ENCODE measurements at places on chromosomes 3 and 15. TPM values are rescaled to one million over a fixed set of nuclear protein-coding genes. Genes with fewer than 3 reads are reported as not detected.
A peak's percentile ranks its signal among the peaks of the same experiment; 100 is the strongest.

DNA sequence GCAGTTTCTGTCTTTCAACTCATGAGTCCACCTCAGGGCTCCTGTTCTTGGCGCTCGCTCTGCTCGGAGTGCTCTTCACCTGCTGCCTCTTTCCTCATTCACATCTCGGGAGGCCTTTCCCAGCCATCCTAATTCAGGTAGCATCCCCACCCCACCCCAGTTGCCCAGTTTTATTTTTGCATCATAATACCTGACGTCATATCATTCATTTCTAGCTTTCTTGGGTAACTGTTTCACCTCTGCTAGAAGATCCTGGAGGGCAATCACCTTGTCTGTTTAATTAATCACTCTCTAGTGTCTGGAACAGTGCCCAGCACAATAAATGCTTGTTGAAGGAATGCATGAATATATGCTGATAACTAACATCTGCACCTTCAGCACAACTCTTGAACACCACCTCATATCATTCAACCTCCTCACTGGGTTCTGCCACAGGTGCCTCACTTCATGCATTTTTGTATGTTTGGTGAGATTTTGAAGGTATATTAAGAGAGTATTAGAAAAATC, 7.6 kb downstream of the NUSAP1 start:
- H3K4me3 ChIP-seq = no peak overlapping the region
- no peak for DNase-seq
- no peak overlapping the region for H3K27ac ChIP-seq
- H3K4me1 ChIP-seq = peaks cover 8% of the 10 kb centered on the region
- H3K27me3 ChIP-seq = no peaks in the 10 kb centered on the region

GRCh38 chr3:134917631-134918030, 122.6 kb downstream of the EPHB1 start:
- no peaks in the 10 kb centered on the region for H3K4me1 ChIP-seq
- no peaks in the 10 kb centered on the region for H3K27me3 ChIP-seq
- no peaks in the 10 kb centered on the region for H3K36me3 ChIP-seq
- DNase-seq = no peak
- no peak overlapping the region for H3K4me3 ChIP-seq

DNA sequence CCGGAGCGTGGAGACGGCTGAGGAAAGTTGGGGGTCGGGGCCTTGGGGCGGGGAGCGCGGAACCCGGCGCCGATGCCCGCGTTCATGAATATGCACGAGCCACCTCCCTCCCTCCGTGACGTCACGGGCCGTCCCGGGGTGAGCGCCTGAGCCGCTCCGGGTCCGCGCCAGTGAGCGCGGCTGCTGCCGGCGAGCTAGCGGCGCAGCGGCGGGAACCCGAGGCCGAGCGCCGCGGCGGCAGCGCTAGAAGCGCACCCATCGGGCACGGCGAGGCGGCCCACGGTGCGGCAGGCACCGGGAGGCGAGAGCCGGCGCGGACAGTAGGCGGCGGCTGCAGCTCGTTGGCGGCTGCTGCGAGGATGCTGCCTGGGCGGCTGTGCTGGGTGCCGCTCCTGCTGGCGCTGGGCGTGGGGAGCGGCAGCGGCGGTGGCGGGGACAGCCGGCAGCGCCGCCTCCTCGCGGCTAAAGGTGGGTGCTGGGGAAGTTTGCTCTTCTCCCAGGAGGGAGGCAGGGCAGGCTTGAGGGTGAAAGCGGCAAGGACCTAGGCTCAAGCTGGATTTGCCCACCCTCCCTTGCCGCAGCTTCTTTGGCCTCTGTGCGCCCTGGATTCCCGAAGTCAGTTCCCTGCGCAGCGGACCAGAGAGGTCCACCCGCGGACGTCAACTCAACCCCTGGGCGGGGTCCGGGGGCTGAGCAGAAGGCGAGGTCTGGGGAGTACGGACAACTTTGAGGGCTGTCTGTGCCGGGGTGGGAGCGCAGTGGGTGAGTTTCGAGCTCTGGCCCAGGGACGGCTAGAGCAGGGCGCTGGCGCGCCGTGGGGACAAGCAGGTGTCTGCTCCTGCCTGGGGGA, at the start of gene CLSTN2:
Gene CLSTN2 (plus strand): TSS at position 170 of the 850 bp plus-strand sequence.
- H3K4me3 ChIP-seq = no peak within 1 kb of the TSS
- no peak within 1 kb of the TSS for H3K27ac ChIP-seq
- peaks cover 42% of the 10 kb centered on the region for H3K27me3 ChIP-seq
- no peaks in the 10 kb centered on the region for H3K36me3 ChIP-seq
- DNase-seq = no peak
- peaks cover 13% of the 10 kb centered on the region for H3K4me1 ChIP-seq

DNA sequence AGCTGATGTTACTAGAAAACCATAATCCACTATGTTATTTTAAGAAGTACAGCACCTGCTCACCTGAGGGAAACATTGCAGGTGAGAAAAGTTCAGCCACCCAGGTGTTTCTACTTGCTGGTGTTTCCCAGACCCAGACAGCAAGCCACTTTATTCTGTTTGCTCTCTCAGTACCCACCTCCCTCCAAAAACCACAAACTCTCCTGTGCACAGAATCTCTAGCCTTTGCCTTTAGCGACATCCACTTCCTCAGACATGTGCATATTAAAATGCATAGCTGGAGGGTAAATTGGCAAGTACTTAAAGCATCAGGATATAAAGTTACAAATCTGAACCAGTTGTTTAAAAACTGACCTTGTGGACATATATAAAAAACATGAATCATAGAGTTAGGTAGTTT, 36.7 kb downstream of the VGLL3 start:
- no peak for DNase-seq
- H3K27ac ChIP-seq = no peak overlapping the region
- no peaks in the 10 kb centered on the region for H3K36me3 ChIP-seq
- H3K4me3 ChIP-seq = no peak overlapping the region

- no peaks in the 10 kb centered on the region for H3K4me1 ChIP-seq
- no peak overlapping the region for H3K4me3 ChIP-seq
Measured at GRCh38 chr3:148882288-148882687, 17.2 kb downstream of the CPA3 start.

DNA sequence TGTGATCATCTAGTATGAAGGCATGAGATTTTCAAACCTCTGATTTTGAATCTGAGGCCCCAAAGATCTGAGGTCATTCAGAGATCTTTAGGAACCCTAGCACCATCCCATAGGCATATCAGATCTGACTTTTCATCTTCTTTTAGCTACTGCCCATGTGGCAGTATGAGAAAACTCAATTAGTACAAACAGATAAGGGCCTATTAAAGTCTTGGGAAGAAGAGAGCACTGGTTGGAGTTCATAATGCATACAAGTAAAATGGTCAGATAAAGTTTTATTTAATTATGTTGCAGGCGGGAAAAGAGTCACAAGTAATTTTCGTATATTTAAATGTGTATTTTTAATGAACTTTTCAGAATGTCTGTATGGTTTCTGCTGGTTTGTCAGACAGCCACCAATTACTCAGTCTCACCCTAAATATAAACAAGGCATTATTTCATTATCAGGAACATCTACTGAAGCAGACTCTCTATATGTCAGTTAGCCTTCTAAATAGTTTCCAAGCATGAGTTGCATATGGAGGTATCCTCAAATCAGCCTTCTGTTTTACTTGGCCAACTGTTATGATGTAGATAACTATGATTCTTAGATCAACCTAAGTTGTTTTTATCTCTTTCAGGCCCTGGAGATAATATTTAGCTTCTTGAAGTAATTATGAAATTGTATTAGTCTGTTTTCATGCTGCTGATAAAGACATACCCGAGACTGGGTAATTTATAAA, 340.3 kb upstream of the TBC1D5 start:
- no peaks in the 10 kb centered on the region for H3K36me3 ChIP-seq
- peaks cover 10% of the 10 kb centered on the region for H3K27me3 ChIP-seq
- no peak overlapping the region for H3K4me3 ChIP-seq
- no peaks in the 10 kb centered on the region for H3K4me1 ChIP-seq

- H3K4me3 ChIP-seq = no peak overlapping the region
- H3K27me3 ChIP-seq = no peaks in the 10 kb centered on the region
- no peak overlapping the region for H3K27ac ChIP-seq
- no peaks in the 10 kb centered on the region for H3K4me1 ChIP-seq
- no peak for DNase-seq
- H3K36me3 ChIP-seq = no peaks in the 10 kb centered on the region
Measured at GRCh38 chr15:27850050-27850449, 249.1 kb downstream of the OCA2 start.

DNA sequence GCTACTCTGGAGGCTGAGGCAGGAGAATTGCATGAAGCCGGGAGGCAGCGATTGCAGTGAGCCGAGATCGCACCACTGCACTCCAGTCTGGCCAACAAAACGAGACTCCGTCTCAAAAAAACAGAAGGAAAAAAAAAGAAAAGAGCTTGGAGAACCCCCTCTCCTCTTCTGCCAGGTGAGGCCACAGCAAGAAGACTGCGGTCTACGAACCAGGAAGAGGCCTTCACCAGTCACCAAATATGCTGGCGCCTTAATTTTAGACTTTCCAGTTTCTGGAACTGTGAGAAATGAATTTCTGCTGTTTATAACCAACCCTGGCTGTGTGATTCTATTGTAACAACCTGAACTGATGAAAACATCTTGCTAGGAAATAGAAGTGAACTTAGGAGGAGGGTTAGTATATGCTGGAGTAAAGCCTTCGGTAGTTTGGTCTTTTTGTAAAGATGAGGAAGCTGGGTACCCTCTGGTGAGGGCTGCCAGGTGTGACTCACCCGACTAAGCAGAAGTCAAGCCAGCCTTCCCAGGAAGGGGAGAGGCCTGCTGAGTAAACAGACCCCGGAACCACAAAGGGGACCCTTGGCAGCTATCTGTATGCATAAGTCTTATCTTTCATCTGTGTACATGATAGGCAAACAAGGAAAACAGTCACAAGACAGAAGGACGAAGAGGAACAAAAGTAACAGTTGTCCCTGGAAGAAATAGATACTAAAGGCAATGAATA, 78.7 kb downstream of the KLF13 start:
- H3K36me3 ChIP-seq = peaks cover 3% of the 10 kb centered on the region
- peaks cover 18% of the 10 kb centered on the region for H3K4me1 ChIP-seq
- H3K27ac ChIP-seq = peak overlapping the region; percentile 69
- no peak for DNase-seq
- no peak overlapping the region for H3K4me3 ChIP-seq

DNA sequence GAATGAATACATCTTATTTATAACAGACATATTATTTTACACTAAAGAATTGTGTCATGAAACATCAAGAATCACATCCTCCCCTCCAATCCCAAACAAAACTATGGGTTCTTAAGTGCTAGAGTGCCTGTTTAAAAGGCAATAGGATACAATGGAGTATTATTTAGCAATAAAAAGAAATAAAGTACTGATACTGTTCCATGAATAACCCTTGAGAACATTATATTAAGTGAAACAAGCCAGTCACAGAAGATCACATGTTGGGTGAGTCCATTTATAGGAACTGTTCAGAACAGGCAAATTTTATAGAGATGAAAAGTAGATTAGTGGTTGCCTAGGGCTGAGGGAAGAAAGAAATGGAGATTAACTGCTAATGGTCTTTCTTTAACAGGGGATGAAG, 86.5 kb downstream of the ANKRD28 start:
- no peaks in the 10 kb centered on the region for H3K27me3 ChIP-seq
- H3K4me1 ChIP-seq = peaks cover 11% of the 10 kb centered on the region

The RLBP1 gene
- not detected for total RNA-seq

The ATP13A4 gene
- 3.4 TPM for total RNA-seq

The TRH gene
- total RNA-seq = not detected

The FBN1 gene
- 1.1 TPM for total RNA-seq

The GASK1A gene
- total RNA-seq = not detected

The PLCD1 gene
- 2.4 TPM for total RNA-seq

The CLK3 gene
- 116 TPM for total RNA-seq

The SMCO1 gene
- total RNA-seq = not detected

Measured in activated B cell treated with CpG ODN at 0.5 μM for 24 hours (primary cell).